ENCODE measurements at places on chromosomes 16 and 17.

- DNase-seq, result no peak
Measured at GRCh38 chr17:29667969-29668368, 45.3 kb upstream of the CORO6 start.

- no peak for DNase-seq
Measured at GRCh38 chr17:41429667-41430066, 5.3 kb upstream of the KRT37 start.

GRCh38 chr16:1823821-1824220 lies 2.8 kb downstream of the HAGH start:
- DNase-seq, result no peak

- no peak for DNase-seq
Measured at GRCh38 chr16:4239020-4239419, 2.9 kb downstream of the SRL start.

DNA sequence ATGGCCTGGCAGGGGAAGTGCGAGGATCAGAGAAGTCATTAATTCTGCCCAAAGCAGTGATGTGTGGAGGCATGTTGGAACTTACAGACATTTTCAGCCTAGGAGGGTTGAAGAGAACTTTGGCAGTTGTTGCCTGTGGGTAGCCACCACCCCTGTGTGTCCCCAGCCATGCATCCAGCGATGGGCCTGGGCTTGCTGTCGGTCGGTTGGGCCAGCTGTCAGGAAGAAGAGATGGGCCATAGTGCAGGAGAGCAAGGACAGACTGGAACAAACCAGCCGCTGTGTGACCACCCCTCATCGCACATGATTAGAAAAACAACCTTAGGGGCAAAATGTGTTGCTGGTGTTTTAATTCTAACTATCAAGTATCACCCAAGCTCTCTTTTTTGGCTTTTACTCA lies 173.7 kb downstream of the CNTNAP4 start:
- DNase-seq, result no peak

- DNase-seq, result no peak
Measured at GRCh38 chr17:9636501-9636900, 8.8 kb upstream of the USP43 start.

- DNase-seq, result no peak
Measured at GRCh38 chr16:66425651-66426050, 1.4 kb upstream of the BEAN1 start.

- DNase-seq, result no peak
Measured at GRCh38 chr17:78383725-78384471, 5.4 kb downstream of the PGS1 start.

- no peak for DNase-seq
Measured at GRCh38 chr16:58348986-58349385, 43.3 kb upstream of the GINS3 start.

DNA sequence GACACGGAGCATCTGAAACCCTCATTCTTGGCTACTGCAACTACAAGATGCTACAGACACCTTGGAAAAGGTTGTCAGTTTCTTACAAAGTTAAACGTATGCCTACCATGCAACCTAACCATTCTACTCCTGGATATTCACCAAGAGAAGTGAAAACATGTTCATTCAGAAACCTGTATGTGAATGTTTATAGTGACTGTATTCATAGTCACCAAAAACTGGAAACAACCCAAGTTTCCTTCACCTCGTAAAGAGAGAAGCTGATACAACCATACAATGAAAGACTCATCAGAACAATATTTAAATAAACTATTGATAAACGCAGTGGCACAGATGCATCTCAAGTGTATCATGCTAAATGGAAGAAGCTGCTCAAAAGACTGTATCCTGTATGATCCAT lies 55.4 kb upstream of the CHMP6 start:
- DNase-seq, result no peak

DNA sequence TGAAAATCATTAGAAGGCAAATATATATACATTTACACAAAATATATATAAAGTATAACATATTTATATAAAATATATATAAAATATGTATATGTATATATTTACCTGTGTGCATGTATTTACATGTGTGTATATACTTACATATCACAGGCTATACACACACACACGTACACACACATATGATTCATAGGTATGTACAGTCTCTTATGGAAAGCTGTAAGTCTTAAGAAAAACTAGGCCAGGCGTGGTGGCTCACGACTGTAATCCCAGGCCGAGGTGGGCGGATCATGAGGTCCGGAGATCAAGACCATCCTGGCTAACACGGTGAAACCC lies 14.7 kb downstream of the TOM1L2 start:
- DNase-seq, result no peak

- no peak for DNase-seq
Measured at GRCh38 chr17:42441371-42442195, 17.1 kb upstream of the ATP6V0A1 start.

DNA sequence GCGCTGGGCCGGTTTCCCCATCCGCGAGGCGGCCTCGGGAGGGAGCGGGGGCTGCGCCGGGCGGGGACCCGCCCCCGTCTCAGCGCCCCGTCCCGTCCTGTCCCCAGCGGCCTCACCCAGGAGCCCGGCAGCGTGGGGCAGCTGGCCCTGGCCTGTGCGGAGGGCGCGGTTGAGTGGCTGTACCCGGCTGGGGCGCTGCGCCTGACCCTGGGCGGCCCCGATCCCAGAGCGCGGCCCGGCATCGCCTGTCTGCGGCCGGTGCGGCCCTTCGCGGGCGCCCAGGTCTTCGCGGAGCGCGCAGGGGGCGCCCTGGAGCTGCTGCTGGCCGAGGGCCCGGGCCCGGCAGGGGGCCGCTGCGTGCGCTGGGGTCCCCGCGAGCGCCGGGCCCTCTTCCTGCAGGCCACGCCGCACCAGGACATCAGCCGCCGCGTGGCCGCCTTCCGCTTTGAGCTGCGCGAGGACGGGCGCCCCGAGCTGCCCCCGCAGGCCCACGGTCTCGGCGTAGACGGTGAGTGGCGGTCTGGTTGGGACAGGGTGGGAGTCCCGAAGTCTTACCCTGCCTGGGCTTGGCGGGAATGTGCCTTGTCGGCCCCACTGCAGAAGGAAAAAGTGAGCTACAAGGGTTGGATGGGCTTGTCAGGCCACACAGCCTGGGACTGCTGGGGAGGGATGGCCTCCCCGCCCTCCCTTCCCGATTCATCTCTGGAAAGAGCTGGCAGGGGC lies 720 bp downstream of the METRN start:
- no peak for DNase-seq

DNA sequence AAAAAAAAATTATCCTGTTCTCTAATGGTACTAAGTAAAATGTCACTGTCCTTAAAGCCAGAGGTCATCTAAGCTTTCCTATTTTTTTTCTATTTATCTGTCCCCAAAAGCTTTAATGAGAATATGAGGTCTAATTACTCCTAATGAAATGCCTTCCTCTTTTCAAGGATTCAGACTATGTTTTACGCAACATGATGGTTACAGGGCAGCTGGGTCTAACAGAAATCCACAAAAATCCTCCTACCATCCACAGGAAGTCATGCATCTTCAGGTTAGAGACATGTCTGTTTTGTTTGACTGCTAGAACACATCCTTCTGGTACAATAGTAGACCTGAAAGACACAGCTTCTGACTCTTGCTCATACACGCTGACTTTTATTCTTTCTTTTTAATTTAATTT lies 29.7 kb upstream of the NSRP1 start:
- no peak for DNase-seq

DNA sequence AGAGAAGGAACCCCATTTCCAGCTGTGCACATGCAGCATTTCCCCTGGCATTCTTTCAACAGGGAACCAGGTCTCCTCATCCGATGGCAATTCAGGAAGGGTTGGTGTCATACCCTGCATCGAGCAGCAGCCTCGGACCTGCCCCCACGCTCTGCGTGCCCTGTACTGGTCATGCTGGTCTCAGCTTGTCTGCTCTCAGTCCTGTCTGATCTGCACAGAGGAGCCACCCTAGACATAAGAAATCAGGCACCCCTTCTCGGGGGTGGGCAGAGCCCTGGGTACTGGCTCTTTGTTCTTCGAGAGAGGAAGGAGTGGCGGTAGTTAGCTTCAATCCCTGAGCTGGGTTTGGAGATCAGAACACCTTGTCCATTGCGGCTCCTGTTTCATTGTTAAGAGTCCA lies 162.0 kb upstream of the RPH3AL start:
- no peak for DNase-seq

- no peak for DNase-seq
Measured at GRCh38 chr17:32192379-32192778, 50.1 kb downstream of the RHOT1 start.

DNA sequence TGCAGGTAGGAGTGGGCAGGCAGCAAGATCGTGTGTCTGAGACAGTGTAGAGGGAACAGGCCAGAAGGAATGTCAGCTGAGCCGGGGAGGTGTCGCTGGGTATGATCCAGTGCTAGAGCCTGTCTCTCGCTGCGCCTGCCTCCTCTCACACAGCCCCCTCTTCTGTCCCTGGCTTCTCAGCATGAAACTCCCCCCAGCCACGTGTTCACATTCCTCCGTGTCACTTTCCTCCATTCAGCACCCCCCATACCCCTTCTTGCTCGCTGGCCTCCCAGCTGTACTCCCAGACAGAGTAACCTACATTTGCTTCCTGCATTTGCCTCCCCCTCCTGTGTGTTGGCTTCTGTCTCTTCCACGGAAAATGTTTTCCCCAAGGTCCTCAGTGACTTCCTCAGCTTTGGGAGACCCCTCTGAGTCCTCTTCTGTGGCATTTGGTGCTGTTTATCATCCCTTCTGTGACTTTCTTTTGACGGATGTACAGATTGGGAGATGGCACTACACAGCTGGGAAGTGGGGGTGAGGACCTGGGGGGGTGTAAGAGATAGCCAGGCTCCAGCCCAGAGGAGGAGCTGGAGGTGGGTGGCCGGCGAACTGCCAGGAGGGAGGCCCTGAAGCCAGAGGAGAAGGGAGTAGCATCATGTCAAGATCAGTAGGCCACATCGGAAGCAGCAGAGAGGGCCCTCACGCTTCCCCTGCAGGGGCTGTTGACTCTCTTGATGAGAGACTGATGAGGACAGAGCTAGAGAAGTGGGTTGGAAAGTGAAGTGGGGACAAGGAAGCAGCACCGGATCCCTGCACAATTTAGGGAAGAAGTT lies 19.2 kb downstream of the SGF29 start:
- DNase-seq, result no peak

- no peak for DNase-seq
Measured at GRCh38 chr17:29240968-29241963, 5.4 kb upstream of the CRYBA1 start.

- DNase-seq, result no peak
Measured at GRCh38 chr17:76848670-76849069, 19.5 kb upstream of the MGAT5B start.

- no peak for DNase-seq
Measured at GRCh38 chr16:82720414-82720813, 93.6 kb downstream of the CDH13 start.

DNA sequence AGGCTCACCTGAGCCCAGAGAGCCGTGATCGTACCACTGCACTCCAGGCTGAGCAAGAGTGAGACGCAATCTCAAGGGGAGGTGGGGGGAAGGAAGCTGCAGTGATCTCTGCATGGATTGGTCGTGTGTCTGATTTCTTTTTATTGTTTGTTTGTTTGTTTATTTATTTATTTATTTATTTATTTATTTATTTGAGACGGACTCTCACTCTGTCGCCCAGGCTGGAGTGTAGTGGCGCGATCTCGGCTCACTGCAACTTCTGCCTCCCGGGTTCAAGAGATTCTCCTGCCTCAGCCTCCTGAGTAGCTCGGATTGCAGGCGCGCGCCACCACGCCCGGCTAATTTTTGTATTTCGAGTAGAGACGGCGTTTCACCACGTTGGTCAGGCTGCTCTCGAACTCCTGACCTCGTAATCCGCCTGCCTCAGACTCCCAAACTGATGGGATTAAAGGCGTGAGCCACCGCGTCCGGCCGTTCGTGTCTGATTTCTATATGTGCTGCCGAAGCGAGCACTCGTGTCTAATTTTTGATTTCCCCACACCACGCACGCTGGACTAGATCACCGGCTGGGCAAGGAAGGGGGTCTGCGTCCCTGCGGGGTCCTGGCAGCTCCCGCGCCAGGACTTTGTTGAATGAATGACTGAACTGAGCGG lies 448 bp upstream of the TNFRSF12A start:
- DNase-seq, result no peak

DNA sequence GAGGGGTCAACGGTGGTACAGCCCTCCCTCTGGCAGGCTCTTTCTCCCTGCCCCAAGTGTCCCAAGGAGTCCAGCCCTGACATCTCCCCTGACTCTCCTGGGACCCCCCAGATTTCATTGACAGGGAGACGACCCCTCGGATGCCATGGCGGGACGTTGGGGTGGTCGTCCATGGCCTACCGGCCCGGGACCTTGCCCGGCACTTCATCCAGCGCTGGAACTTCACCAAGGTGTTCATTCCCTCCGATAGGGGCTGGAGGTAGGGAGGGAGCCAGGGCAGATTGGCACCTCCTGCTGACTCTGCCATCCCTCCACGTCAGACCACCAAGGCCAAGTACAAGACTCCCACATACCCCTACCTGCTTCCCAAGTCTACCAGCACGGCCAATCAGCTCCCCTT lies 9.9 kb downstream of the PLD2 start:
- no peak for DNase-seq

GRCh38 chr16:70758786-70759185 lies 42.2 kb downstream of the VAC14 start:
- DNase-seq, result no peak

- no peak for DNase-seq
Measured at GRCh38 chr17:80616705-80617104, 72.1 kb downstream of the RPTOR start.

DNA sequence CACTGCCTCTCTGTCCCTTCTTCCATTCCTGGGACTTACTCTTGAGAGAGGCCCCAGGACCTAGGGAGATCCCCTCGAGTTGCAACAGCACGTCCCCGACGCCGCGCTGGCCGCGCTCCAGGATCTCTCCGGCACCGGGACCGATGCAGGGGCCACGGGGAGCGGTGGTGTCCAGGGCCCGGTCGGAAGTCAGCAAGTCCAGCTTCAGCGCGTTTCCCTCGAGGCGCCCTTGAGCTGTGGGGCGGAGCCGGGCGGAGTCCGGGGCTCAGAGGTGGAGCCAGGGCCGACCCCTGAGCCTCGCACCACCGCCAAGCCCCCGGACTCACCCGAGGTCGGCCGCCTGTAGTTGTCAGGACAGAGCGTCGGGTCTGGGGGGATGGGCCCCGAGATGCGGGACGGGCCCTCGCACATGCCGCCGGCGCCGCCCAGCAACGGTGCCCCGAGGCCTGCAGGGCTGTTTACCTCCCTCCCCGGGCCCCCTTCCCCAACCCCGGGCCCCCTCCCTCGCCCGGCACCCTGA lies 458 bp downstream of the ENKD1 start:
- DNase-seq, result no peak

- DNase-seq, result no peak
Measured at GRCh38 chr17:59067756-59068155, 38.9 kb downstream of the TRIM37 start.

GRCh38 chr16:86037999-86038925 lies 139.3 kb downstream of the IRF8 start:
- no peak for DNase-seq

Measured in stimulated activated CD8-positive, alpha-beta memory T cell treated with anti-CD3 and anti-CD28 coated beads, Interleukin-15, amount 100 ng/mL, for 4 hours (primary cell).